ENCODE measurements at places on chromosomes 5 and 9.

DNA sequence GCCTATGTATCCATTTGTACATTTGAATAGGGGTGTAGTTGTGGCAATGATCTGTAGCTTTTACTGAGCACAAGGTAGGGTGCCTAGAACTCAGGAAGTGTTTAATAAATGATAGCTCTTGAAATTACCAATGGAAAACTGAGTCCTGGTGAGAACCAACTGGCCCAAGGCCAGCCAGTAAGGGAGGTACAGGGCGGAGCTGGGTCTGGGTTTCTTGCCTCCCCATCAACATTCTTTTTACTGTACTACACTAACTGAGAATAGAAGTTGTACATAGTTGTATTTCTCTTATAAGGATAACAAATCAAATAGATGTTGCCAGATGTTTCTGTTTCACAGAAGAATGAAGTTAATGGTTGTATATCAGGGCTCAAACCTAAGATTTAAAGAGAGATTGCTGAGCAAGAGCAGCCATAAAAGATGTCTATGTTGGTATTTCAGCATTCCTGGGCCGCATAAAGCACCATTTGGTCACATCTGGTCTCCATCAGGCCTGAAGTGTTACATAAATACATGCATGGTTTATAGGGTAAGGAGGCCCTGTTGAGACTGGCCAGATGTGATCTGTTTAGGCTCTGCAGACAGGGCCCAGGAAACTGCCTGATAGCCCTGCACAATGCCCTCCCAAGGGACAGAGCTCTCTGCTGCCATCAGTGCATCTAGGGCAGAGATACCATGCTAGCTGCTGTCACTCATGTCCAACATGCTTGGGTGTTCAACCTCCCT, 210.5 kb downstream of the NXNL2 start:
- DNase-seq: no peak

- DNase-seq: no peak
These were observed 56.3 kb downstream of the SLF1 start for GRCh38 chr5:94674490-94675382.

GRCh38 chr9:77562019-77562748, 85.9 kb downstream of the GNA14 start:
- DNase-seq: no peak

- no peak for DNase-seq
These were observed 200.4 kb downstream of the PCSK5 start for GRCh38 chr9:76090909-76091308.

GRCh38 chr5:53008751-53009150, 19.6 kb downstream of the ITGA2 start:
- no peak for DNase-seq

DNA sequence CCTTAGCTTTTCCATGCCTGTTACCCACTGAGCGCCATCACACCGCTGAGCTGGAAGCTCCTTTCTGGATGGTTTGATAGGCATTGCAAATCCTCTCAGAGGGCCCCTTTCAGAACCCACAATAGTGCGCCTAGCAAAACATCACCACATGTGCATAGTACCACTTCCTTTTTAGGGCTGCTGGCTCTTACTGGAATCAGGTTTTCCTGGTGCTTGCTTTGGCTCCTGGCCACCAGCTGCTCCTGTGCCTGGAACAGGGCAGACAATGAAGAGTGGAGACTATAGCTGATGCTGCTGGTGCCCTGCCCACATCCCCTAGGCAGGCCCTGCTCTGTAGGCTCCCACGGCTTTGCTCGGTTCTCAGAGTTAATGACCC, 163.6 kb upstream of the SEMA6A start:
- no peak for DNase-seq

DNA sequence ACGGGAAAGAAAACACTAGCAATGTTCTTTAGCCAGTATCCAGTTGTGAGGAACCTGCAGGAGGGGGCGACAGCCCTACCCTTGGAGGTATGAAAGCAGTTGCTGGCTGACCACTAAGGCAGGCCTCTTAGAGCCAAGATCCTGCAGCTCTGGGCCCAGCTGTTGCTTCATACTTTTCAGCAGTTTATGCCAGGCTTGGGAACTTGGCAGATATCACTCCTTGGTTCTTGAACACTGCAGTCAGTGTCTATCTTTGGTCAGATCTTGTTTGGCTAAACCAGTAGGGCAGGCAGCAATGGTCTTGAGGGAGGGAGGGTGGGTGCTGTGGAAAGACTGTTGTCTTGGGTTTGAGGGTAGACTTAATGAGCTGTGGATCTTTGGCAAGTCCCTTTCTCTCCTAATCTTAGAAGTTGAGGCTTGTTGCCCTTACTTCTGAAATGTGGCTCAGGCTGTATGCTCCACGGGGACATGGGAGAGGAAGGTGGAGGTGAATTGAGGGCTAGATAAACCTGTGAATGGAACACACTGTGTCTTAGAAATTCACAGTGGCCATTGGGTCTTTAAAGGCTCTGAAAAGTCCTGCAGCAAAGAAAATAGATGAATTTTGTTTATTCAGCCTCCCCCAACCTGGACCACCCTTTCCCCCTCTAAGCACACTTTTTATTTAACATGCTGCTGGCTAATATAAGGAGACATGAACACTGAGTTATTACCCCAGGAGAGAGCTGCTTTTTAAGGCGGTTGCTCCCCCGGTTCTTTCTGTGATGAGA, 37.5 kb downstream of the ZNF618 start:
- DNase-seq: no peak

GRCh38 chr5:75043633-75044264, 8.6 kb downstream of the GCNT4 start:
- no peak for DNase-seq

DNA sequence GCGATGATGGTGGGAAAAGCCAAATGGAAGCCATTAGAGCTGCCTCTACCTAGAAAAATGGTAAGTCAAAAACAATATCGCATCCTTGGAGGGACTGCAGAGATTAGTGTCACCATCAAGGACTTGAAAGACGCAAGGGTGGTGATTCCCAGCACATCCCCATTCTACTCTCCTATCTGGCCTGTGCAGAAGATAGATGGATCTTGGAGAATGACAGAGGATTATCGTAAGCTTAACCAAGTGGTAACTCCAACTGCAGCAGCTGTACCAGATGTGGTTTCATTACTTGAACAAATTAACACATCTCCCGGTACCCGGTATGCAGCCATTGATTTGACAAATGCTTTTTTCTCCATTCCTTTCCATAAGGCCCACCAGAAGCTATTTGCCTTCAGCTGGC, 23.8 kb downstream of the ERP44 start:
- DNase-seq: no peak

- DNase-seq: no peak
These were observed 251.4 kb upstream of the TRIM32 start for GRCh38 chr9:116435706-116436105.

GRCh38 chr9:98559561-98559960, 149.2 kb downstream of the GABBR2 start:
- no peak for DNase-seq

DNA sequence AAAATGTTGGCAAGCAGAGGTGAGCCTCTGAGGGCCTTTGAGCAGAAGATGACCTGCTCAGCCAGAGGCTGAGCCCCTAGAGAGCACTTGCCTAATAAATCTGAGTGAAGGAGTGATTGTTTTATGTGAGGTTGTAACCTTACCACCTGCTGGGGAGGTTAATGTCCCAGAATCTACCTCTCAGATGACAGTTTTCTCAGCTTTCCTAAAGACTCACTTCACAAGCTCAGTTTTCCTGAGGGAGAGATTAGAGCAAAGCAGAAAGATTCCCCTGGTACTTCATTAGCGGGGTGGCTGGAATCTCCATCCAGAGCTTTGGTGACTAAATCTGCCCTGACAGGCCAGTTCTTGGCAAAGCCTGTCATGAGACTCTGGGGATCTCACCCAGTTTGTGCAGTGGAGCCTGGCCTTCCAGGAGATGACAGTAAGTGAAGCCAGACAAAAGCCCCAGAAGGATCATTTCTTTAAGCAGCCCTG, 48.8 kb upstream of the GALNT10 start:
- DNase-seq: no peak

GRCh38 chr5:150224483-150225027, 34.7 kb downstream of the SLC6A7 start:
- DNase-seq: no peak

DNA sequence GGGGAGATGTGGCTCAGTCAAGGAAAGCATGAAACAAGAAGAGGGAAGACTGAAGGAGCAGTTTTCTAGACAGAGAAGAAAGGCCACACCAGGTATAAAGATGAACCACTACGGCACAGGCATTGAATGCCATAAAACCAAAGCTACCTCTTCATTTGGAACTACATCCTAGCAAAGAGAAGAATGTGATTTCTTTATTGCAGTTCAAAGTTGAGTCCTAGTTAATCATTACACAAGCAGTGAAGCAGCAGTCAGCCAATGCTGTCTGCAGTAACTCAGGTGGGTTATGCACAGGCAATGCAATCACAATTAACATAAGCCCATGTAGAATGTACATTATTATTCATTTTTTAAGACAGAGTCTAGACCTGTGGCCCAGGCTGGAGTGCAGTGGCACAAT, 21.7 kb upstream of the PCAT7 start:
- DNase-seq: no peak

DNA sequence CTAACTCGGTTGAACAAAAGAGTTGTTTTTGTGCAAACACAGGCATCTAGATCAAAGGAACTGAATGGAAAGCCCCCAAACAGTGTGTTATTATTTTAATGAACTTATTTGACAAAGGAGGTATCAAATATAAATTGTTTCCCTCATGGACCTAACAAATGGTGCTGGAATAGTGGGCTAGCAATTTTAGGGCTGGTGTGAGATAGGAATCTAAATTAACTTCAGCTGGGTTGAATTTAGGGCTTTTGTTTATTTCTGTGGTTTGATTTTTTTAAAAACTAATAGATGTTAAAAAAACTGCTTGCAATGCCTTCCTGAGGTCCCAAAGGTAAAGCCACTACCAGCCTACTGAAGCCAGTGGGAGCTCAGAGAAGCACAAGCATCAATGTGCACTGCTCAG, 42.1 kb downstream of the TTC39B start:
- no peak for DNase-seq

DNA sequence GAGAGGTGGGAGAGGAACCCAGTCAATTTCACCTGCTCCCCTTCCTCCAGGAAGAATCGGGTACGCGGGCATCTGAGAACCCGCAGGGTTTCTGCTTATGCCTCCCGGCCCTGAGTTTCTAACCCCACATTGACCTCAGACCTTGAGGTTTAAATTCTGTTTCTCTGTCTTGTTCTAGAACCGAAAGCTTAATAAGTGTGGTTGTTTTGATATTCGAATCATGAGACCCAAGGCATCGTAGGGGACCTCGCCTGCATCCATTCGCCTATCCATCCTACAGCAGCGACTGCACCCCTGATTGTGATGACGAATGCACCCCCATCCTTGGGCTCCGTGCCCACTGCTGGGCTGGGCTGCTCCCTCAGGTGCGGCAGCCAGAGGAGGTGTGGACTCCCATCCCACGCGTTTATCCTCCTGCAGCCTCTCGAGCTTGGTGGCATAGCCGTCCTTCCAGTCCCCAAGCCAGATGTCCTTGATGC, 80.8 kb upstream of the IER5L start:
- DNase-seq: no peak

- DNase-seq: no peak
These were observed 44.4 kb downstream of the AK8 start for GRCh38 chr9:132833550-132834121.

- DNase-seq: no peak
These were observed at the start of gene LCN10 for GRCh38 chr9:136742591-136743391. LCN10 (minus strand) TSS chr9:136742940; CDS start chr9:136742903, 37 bp downstream.

- no peak for DNase-seq
These were observed 135.6 kb downstream of the DOCK2 start for GRCh38 chr5:169772688-169773087.

DNA sequence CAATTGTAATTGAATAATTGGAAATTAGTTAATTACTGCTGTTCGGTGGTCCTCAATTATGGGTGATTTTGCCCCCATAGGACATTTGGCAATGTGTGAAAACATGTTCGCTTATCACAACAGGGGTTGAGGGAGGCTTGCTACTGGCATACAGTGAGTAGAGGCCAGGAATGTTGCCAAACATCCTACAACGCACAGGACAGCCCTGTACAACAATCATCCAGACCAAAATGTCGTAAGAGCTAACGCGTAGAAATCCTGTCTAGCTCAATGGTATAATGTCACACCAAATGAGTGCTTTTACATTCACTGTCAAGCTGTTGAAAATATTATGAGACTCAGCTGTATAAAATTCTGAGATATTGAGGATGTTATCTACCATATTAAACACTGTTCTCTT, 464.4 kb upstream of the TUSC1 start:
- DNase-seq: no peak

- DNase-seq: no peak
These were observed 144.9 kb downstream of the BARX1 start for GRCh38 chr9:93810028-93810971.

DNA sequence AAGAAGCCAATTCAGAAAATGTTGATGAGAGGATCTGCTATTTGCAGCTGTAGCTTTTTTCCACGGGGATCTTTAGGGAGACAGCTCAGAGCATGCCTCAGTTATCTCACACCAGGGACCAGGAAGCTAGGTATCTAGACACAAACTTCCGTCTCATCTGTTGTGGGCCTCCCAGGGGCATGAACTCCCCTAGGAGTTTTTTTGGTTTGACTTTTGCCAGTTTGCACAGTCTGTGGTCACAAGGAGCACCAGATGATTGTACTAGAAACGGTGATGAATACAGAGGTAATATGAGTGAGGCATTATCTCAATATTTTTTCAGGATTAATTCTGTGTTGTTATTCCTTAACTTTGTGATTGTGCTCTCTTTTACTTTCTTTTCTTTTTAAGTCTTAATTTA, 533.2 kb upstream of the SEMA6A start:
- no peak for DNase-seq

- DNase-seq: no peak
These were observed 41.2 kb downstream of the FYB1 start for GRCh38 chr5:39178171-39178570.

DNA sequence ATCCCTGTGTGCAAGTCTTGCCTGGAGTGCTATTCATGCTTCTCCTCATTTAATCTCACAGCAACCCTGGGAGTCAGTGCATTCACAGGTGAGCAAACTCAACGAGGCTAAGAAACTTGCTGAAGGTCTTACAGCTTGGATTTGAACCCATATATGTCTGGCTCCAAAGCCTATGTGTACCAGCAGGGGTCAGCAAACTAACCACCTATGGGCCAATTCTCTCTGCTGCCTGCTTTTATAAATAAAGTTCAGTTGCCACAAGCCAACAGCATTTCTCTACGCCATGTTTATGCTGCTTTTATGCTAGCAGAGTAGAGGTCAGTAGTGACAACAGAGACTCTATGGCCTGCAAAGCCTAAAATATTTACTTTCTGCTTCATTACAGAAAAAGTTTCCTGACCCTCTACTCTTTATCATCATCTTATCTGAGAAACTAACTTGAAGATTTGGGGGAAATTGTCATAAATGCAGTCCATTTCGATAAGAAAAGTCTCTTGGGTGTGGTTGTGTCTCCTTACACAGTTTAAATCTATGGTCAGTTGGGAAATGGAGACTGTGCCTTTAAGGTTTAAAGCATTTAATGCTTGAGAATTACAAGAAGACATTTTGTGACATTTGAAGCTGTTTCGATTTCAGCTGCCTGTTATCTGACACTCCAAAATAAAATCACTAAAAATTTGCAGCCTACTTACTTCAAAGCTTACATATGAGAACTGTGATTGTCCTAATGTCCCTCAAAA, 137.7 kb downstream of the PRELID2 start:
- no peak for DNase-seq

DNA sequence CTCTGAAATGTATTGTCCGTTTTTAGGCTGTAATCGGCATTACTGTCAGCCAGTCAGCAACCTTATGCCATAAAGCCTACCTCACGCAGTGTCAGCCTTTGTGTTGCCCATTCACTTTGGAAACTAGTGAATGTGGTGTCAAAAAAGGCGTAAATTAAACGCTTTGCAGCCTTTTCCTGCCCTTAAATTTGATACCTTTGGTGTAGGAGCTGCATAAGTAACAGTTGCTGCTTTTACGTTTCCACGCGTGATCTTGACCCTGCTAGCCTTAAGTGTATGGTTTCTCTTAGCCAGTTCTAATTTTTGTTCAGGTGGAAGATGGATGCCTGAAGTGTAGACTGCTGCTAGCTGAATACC, 257.7 kb downstream of the EPB41L4A start:
- DNase-seq: no peak

Measured in stimulated activated CD8-positive, alpha-beta memory T cell treated with anti-CD3 and anti-CD28 coated beads, Interleukin-2, amount 100 ng/mL, for 1 hour (primary cell).